ENCODE measurements at places on chromosomes 7 and 10. TPM values are rescaled to one million over a fixed set of nuclear protein-coding genes. Genes with fewer than 3 reads are reported as not detected.
A peak's percentile ranks its signal among the peaks of the same experiment; 100 is the strongest.

The KCND2 gene
- polyA plus RNA-seq, result 1.3 TPM

The LGI1 gene
- polyA plus RNA-seq, result 25.9 TPM

The CHN2 gene
- 10.8 TPM for polyA plus RNA-seq

The DDC gene
- 0.49 TPM for polyA plus RNA-seq

The DTX2 gene
- 5.3 TPM for polyA plus RNA-seq

The CTNNA3 gene
- 15.8 TPM for polyA plus RNA-seq

The SH2B2 gene
- 8.9 TPM for polyA plus RNA-seq

The TEX47 gene
- not detected for polyA plus RNA-seq

The EMX2 gene
- polyA plus RNA-seq, result 15.1 TPM

The CUBN gene
- polyA plus RNA-seq, result 2.5 TPM

The ETV1 gene
- polyA plus RNA-seq, result 18.8 TPM

The FAM221A gene
- 5.0 TPM for polyA plus RNA-seq

DNA sequence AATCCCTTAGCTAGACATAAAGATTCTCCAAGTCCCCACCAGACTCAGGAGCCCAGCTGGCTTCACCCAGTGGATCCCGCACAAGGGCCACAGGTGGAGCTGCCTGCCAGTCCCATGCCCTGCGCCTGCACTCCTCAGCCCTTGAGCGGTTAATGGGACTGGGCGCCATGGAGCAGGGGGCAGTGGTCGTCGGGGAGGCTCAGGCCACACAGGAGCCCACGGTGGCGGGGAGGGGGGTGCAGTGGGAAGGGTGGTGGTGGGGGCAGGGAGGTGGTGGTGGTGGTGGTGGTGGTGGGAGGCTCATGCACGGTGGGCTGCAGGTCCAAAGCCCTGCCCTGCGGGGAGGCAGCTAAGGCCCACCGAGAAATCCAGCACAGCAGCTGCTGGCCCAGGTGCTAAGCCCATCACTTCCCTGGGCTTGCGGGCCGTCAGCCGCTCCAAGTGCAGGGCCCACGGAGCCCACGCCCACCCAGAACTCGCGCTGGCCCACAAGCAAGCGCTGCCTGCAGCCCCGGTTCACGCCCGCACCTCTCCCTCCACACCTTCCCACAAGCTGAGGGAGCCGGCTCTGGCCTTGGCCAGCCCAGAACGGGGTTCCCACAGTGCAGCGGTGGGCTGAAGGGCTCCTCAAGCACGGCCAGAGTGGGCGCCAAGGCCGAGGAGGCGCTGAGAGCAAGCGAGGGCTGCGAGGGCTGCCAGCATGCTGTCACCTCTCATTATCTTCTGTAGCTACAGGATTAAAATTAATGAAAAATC is 732.5 kb upstream of the POM121L12 start:
- DNase-seq, result no peak

- DNase-seq, result no peak
Observed at GRCh38 chr7:147593271-147594057, 997.1 kb upstream of the C7orf33 start.

DNA sequence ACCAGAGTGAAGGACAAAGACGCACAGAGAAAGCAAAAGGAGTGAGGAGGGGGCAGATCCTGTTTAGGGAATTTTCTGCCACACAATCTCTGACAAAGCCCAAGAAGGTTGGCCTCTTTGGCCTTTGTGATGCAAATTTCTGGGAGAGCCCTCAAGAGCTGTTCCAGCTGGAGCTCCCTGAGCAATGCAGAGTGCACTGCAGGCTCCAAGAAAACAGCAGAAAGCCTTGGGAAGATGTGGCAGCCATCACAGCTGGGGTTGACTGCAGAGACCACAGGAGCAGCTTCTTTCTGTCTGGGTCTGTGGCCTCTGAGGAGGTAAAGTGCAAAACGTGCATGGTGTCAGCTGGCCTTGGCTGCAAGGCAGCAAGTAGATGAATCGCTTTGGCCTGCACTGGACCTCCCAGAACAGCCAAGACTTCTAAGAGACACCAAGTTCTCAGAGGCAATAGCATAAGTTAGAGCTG is 200.2 kb downstream of the ELMO1 start:
- DNase-seq, result peak; percentile 87

- DNase-seq, result peak; percentile 27
Observed at GRCh38 chr7:17094963-17095574, 203.4 kb upstream of the AHR start.

DNA sequence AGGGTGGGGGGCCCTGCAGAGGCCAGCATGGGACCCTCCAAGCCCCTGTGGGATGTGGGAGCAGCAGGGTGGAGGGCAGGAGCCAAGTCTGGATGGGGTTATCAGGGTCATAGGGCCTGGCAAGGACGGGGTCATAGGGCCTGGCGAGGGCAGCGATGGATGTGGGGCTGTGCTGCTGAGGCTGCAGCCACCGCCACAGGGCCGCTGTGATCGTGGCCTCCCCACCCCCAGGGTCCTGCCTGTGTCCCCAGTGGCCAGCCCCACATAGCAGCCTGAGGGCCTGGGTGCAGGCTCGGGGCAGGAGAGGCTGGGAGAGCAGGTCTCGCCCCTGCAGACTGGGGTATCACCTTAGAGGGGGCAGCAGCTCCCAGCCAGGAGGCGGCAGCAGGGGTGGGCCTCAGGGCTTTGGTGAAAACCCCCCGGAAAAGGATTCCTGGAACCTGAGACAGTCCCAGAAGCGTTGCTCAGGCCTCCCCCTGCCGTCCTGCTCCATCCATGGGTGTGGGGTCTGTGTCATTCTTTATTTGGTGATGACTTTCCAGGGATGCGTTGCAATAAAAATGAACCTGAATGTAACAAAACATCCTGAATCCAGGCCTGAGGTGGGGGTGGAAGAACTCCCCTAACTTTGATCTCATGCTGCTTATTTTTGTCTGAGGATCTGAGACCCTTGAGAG is 107.3 kb upstream of the SHH start:
- DNase-seq, result no peak

- no peak for DNase-seq
Observed at GRCh38 chr10:12042409-12042796, 206 bp downstream of the UPF2 start.

DNA sequence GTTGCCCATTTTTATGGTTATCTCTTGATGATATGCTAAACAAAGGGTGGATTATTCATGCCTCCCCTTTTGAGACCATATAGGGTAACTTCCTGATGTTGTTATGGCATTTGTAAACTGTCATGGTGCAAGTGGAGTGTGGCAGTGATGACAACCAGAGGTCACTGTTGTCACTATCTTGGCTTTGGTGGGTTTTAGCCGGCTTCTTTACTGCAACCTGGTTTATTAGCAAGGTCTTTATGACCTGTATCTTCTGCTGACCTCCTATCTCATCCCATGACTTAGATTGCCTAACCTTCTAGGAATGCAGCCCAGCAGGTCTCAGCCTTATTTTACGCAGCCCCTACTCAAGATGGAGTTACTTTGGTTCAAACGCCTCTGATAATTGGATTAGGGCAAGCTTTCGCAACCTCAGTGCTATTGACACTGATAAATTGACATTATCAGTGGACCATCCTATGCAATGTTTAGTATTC is 36.9 kb downstream of the BAG3 start:
- DNase-seq, result no peak

DNA sequence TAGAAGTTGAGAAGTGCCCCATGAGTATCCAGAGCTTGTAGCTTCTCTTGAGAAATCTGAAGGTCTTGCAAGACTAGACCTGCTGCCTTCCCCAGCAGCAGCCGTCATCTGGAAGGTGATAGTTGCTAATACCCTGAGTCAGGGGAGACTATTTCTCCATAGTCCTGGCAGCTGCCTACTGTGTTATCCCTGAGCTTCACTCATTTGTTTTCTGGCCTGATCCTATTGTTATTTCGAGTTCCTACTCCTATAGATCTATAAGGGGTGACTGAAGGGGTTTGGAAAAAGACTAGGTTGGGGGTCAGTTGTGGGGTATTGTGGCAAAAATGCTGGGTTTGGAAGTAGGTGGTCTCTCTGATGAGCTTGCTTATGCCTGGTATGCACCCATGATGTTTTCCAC is 297.8 kb downstream of the CNTNAP2 start:
- DNase-seq, result no peak

GRCh38 chr7:25098096-25099046 is 26.7 kb downstream of the CYCS start:
- DNase-seq, result peak; percentile 38

DNA sequence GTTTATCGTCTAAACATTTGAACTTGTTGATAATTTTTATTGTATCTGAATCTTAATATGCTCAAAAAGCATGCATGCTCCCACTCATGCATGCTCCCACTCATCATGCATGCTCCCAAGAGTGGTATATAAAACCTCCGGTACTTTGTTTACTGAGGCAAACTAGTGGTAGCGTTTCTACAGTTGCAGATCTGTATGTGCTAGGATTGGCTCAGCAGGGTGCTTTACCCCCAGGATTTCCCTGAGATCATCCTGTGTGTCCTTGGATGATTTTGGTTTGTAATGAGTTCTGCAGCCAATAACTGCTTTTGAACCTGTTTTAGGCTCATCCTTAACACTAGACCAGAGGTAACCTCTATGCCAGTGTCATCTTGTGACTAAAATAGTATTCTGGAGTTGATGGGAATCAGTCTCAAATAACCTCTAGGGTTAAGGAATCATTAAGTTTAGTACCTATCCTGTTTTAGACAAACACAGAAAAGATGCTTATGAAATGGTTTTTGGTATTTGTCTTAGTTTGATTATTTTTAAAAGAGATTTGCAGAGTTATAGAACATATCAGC is 40.4 kb downstream of the PHTF2 start:
- no peak for DNase-seq

DNA sequence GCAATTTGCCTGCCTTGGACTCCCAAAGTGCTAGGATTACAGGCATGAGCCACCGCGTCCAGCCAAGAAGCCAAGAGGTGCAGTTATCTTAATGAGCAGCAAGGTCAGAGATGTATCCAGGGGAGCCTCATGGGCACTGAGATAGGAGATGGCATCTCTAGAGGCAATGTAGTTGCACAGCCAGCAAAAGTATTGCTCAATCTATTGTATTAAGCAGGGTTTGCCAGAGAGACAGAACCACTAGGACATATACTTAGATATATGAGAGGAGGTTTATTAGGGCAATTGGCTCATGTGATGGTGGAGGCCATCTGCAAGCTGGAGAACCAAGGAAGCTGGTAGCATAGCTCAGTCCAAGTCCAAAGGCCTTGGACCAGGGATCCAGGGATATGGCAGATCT is 16.3 kb upstream of the VPS26A start:
- no peak for DNase-seq

DNA sequence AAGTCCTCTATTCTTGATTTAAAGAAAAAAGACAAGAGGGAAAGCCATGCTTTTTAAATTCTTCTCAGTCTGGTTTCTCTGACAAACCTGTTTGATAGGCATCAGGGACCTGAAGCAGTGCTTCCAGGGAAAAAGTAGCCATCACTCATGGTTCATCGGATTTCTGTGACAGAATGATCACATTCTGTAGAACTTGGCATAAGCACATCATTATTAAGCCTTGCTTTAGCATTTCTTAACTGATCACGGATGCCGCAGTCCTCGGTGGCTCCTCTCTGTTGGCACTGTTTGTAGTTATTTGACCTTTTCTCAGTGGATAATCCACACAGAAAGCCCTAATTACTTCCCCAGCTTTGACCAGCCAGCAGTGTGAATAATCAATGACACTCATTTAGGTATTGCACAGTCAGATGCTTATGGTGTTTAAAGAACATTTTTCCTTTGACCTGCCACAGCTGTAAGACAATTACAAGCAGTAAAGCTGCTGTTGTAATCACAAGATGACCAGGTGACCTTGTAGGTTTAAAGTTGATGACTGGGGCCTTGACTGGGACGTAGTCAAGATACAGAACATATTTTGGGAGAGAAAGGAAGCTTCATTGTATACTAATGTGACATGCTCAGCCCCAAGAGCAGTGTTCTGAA is 64.4 kb upstream of the SKAP2 start:
- no peak for DNase-seq

- peak; percentile 60 for DNase-seq
Observed at GRCh38 chr7:151900986-151901621, 24.2 kb upstream of the PRKAG2 start.

GRCh38 chr10:68202960-68203353 is 29.0 kb downstream of the ATOH7 start:
- no peak for DNase-seq

- no peak for DNase-seq
Observed at GRCh38 chr10:62926407-62926806, 110.2 kb upstream of the EGR2 start.

DNA sequence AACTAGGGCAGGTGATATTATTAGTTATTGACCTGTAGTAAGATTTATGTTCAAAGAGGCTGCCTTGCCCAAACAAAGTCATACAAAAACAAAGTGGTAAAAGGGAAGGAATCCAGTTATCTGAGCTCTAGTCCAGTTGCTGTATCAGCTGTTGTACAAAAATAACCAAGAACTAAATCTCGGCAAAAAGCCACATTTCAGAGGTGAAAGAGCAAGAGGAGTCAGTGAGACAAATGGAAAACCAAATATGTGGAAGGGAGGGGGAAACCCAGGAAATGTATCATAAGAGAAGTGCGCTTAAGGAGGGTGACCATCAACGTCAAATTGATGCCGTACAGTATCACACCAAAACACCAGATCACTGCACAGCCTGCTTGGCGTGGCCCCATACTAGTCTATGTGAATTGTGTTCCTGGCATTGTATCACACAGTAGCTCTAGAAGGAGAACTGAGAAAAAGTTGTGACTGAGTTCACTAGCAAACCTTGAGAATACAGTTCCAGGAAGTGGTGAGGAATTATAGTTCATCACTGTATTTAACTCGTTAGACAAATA is 6.4 kb downstream of the AGBL3 start:
- peak; percentile 12 for DNase-seq

GRCh38 chr7:86209036-86209435 is 434.7 kb upstream of the GRM3 start:
- no peak for DNase-seq

DNA sequence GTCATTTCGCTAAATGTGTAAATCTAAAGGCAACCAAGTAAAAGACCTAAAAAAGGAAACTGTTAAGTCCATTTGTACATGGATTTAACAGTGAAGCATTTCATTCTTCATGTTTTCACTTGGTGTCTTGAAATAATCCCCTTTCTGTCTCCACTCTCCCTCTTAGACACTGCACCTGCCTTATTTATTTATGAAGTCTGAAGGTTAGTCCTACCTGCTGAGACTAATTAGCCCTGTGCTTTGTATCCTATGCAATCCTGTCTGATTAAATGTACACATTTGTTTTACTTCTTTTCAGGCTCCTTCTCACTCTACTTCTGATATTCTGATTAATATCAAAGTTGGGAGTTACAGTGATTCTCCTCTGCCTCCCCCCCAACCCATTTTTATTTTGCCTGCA is 1.9 kb upstream of the TCF7L2 start:
- no peak for DNase-seq

DNA sequence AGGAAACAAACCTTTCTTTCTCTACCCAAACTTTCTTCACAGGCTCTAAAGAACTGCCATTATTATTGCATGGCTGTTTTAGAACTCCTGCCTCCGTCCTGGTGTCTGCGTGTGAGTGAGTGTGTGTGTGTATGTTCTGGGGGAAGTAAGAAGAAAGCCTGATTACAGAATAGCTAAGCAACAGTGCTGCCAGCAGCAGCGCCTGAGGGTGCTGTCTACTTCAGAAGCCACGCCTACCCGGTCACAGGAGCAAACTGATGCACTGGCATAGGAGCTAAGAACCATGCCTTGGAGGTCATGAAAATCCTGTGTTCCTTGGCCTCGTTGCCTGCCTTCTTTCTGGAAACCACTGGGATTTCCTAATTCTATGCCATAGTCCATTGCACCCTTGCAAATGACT is 25.2 kb downstream of the LIPK start:
- DNase-seq, result no peak

GRCh38 chr10:34899161-34899560 is 84.1 kb upstream of the PARD3 start:
- DNase-seq, result no peak

- no peak for DNase-seq
Observed at GRCh38 chr10:69329721-69330178, 51.5 kb downstream of the HK1 start.
